MCF 10A (cell line): ENCODE measurements at places on chromosomes 3 and 15.

- no peak overlapping the region for H3K4me3 ChIP-seq
- peaks cover 23% of the 10 kb centered on the region for H3K27me3 ChIP-seq
- peak overlapping the region; percentile 42 for H3K27ac ChIP-seq
- DNase-seq = peak; percentile 47
- H3K4me1 ChIP-seq = peaks cover 21% of the 10 kb centered on the region
- no peaks in the 10 kb centered on the region for H3K36me3 ChIP-seq
These were observed 5.3 kb upstream of the VIPR1 start for GRCh38 chr3:42497009-42497731.

GRCh38 chr3:18499301-18499700, 74.2 kb upstream of the SATB1 start:
- peak overlapping the region; percentile 7 for H3K27ac ChIP-seq
- H3K36me3 ChIP-seq = peaks cover 6% of the 10 kb centered on the region
- no peak overlapping the region for H3K4me3 ChIP-seq
- H3K27me3 ChIP-seq = no peaks in the 10 kb centered on the region

DNA sequence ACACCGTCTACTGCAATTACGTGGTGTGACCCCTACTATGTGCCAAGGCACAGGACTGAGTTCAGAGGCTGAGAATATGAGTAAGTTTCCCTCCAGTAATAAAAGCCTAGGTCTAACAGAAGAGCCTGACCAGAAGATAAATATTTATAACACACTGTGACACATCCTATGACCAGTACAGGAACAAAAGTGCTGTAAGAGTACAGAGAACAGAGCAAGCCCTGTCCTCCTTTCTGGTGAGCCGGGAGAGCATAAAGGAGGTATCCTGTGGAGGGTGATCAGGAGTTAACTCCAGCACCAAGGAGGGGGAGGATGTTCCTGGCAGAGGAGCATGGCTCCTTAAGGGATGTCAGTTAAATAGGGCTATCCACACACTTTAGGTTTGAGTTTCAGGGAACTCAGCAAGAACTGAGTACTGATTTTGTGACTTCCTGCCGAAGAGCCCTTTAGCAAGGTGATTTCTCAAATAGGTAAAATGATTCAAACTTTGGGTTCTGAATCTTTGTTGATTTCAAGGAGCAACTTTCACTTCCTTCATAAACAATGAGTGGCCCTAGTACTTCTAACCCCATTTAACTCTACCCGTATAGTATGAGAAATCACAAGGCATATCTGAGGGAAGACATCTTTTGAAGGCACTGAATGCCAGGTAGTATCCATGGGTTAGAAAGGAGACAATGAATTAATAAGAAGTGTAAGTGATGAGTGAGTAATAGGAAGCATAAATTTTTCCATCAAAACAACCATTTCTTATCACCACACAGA, 198.0 kb downstream of the THRB start:
- H3K4me1 ChIP-seq = peaks cover 23% of the 10 kb centered on the region
- H3K27ac ChIP-seq = peak overlapping the region; percentile 3
- H3K4me3 ChIP-seq = no peak overlapping the region
- peaks cover 4% of the 10 kb centered on the region for H3K36me3 ChIP-seq
- DNase-seq = no peak

DNA sequence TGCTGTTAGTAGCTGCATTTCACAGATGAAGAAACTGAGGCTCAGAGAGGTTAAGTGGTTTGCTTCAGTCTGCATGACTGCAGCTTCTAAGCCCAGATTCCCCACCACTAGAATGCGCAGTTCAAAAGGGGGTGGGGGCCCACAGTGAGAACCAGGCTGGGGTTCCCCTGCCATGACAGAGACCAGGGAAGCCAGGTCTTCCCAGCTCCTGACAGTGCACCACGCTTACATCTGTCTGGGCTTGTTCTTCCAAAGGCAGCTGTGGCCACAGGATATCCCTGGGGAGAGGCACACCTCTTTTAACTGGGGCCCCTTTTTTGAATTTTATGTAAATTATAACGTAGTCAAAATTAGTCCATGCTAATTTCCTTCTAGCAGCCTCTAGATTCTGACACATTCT, 5.3 kb downstream of the PLEKHO2 start:
- peaks cover 27% of the 10 kb centered on the region for H3K4me1 ChIP-seq
- no peaks in the 10 kb centered on the region for H3K36me3 ChIP-seq
- no peak overlapping the region for H3K4me3 ChIP-seq
- no peaks in the 10 kb centered on the region for H3K27me3 ChIP-seq

DNA sequence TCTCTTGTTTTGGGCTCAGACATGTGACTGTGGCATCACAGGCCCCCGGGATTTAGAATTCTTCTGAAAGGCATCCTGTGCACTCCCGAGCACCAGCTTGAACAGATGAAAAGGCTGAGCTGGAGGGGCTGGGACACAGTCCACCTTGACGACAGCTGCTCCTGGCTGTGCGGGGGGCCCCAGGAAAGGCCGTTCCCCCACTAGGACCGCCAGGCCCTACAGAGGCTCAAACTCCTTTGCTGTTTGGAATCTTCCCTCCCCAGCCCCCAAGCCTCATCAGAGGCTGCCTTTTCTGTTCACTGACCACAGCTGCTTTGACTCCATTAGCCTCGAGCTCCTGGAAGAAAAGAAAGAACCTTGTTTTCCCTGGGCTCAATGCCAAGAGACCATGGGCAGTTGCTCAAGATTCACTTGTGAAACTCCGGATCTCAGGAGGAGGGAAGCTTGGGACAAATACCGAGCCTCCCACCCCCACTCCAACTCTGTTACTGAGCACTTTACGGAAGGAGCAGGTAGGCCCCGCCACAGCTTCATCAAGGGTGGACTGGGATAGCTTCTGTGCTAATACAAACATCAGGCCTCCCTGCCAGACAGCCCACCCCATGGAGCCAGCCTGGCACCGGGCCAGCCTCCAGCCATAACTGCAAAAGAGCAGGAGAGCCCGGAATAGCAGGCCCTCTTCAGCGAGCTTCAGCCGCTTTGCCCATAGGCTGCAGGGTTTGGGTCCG, 15.7 kb downstream of the CIDEC start:
- no peaks in the 10 kb centered on the region for H3K36me3 ChIP-seq
- peak overlapping the region; percentile 54 for H3K4me3 ChIP-seq
- DNase-seq = peak; percentile 98
- H3K4me1 ChIP-seq = peaks cover 16% of the 10 kb centered on the region

DNA sequence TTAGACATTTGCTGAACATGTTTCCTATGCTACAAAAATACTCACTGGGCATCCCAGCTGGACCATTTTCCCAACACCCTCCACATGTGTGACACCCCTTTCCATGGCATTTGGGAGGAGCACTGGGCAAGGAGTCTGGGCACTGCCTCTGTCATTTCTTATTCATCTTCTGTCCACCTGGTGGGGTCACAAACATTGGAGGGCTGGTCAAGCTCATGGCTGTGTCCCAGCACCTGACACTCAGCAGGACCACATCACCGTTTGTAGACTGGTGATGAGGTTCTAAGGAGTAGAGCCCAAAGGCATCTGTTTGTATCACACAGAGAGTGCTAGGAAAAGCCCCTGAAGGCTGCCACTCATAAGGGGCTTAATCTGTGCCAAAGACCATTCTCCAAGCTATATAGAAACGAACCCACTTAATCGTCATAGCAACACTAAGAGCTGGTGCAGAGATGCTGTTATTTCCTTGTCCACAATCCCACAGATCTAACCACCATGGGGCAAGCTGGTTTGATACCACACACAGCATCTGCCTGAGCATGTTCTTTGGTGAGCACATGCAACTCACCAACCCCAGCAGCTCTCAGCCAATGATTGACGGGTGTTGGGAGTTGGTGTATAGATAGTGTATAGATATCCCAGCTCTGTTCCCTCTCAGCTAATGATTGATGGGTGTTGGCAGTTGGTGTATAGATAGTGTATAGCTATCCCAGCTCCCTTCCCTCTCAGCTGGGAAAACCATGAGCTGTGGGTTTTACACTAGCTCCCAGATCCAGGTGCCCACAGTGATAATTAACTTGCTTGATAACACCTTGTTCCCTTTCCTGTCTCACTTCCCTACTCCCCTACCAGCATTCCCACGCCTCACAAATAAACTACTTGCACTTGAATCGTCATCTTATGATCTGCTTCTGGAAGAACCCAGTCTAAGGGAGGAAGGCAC, 42.7 kb upstream of the ATP2B2 start:
- H3K27me3 ChIP-seq = no peaks in the 10 kb centered on the region
- DNase-seq = no peak
- no peaks in the 10 kb centered on the region for H3K36me3 ChIP-seq
- no peak overlapping the region for H3K27ac ChIP-seq

DNA sequence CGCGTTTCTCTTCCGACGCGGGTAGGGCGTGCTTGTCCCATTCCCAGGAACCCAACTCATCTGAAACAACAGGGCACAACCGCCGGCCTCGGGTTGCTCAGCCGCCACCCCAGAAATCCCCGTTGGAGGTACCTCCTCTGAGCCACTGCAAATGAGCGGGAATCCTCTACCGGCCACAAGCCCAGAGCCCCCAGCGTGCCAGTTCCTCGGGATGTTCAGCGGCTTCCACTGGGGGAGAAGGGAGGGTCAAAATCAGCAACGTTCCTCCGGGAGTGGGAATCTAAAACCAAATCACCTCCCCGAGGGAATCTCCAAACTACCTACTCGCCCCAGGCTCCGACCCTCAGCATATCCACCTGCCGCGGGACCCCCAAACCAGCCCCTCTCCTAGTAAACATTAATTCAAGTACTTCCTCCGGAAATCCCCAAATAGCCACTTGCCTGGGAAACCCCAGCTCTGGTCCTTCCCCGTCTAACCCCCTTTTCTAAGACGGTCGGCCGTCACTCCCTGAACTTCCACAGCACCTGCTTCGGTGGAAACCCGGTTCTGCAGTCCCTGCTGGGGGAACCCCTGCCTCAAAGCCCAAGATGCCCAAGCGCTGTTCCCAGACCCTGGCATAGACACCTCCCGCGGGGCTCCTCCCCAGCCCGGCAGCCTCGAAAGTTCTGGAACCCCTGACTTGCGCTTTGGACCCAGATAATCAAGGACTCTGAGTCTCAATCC, 887 bp downstream of the OXTR start:
- H3K4me3 ChIP-seq = peak overlapping the region; percentile 73
- peaks cover 14% of the 10 kb centered on the region for H3K27me3 ChIP-seq

DNA sequence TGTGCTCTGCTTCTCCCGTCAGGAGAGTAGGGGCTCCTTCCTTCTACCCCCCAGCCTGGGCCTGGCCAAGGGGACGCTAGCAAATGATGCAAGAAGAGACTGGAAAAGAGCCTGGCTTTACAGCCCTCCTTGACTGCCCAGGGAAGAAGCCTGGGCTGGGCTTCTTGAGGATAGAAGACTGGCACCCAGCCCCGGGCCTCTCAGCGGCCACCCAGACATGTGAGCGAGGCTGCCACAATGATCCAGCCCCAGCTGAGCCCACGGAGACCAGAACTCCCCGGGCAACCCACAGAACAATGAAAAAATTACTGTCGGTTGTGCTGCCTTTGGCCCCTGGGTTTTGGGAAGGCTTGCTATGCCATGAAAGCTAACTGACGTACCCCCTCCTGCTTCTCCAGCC, 100.6 kb upstream of the PRR20G start:
- peaks cover 7% of the 10 kb centered on the region for H3K4me1 ChIP-seq
- DNase-seq = no peak
- no peak overlapping the region for H3K4me3 ChIP-seq
- H3K36me3 ChIP-seq = no peaks in the 10 kb centered on the region
- H3K27me3 ChIP-seq = peaks cover 10% of the 10 kb centered on the region
- H3K27ac ChIP-seq = no peak overlapping the region

- no peaks in the 10 kb centered on the region for H3K4me1 ChIP-seq
- no peak overlapping the region for H3K27ac ChIP-seq
- no peak for DNase-seq
- H3K36me3 ChIP-seq = no peaks in the 10 kb centered on the region
These were observed 4.4 kb upstream of the IQSEC1 start for GRCh38 chr3:13077431-13078162.

DNA sequence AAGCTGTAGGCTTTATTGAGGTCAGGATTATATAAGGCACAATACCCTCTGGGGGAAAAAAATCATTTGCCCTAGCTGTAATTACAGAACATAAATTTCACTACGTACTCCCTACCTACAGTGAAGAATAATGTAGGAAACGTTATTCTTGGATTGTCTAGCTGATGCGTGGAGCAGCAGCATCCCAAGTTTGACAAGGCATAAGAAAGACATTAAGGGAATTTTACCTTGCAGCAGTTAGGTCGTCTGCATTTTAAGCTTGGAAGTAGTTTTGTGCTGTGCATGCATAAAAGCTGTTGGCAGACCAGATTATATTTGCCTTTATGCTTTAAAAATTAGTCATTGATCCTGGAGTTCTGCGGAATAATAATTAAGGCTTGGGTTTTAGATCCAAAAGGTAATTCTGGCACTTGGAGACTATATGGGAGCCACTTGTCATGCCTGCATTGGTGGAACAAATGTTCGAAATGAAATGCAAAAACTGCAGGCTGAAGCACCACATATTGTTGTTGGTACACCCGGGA, 2.2 kb downstream of the EIF4A2 start:
- peaks cover 32% of the 10 kb centered on the region for H3K4me1 ChIP-seq
- peak; percentile 4 for DNase-seq
- peak overlapping the region; percentile 99 for H3K27ac ChIP-seq
- H3K4me3 ChIP-seq = peak overlapping the region; percentile 93
- H3K27me3 ChIP-seq = no peaks in the 10 kb centered on the region

GRCh38 chr15:88613074-88613944, 7.8 kb upstream of the AEN start:
- H3K27me3 ChIP-seq = peaks cover 33% of the 10 kb centered on the region
- H3K27ac ChIP-seq = no peak overlapping the region
- no peak overlapping the region for H3K4me3 ChIP-seq
- H3K4me1 ChIP-seq = no peaks in the 10 kb centered on the region
- H3K36me3 ChIP-seq = no peaks in the 10 kb centered on the region

DNA sequence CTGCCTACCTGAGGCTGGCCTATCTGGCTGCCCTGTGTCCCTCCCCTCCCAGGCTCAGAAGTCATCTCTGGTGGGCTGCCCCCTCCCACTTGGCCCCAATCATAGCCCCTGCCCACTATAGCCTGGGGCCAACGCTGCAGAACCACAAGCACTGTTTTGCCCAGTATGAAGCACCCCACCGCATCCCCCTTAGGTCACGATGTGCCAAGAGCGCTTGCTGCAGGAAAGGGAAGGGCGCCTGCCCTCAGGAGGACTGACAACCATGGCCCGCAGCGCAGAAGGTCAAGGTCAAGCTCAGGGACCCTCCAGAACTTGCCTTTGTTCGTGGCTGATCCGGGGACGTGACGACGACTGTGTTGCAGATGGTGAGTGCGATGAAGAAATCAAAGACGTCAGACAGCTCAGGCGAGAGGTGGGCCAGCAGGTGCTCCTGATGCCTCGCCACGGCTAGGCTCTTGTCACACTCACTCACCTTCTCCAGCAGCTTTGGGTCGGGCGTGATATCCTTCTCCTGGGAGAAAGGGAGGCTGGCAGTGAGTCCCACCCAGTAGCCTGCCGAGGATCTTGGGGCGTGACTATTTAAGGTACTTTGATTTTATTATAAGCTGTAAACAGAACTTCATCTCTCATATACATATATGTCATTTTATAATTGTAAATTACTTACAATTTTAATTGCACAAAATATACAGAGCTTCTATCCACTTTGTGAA, 146.6 kb downstream of the ATP10A start:
- H3K4me3 ChIP-seq = no peak overlapping the region
- H3K27ac ChIP-seq = no peak overlapping the region
- DNase-seq = no peak
- no peaks in the 10 kb centered on the region for H3K27me3 ChIP-seq

DNA sequence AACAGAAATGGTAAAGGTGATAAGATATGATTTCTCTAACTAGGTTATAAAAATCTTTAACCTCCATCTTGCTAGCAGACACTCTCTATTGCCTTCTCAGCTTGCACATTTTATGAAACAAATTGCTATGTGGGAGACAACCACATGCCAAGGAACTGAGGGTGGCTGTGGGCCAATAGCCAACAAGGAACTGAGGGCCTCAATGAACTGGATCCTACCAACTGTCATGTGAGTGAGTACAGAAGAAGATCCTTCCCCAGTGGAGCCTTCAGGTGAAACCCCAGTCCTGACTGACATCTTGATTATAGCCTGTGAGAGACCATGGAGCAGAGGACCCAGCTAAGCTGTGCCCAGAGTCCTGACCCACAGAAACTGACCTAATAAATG, 129.2 kb upstream of the LRIG1 start:
- DNase-seq = no peak
- no peaks in the 10 kb centered on the region for H3K27me3 ChIP-seq
- H3K36me3 ChIP-seq = no peaks in the 10 kb centered on the region
